ENCODE measurements at places on chromosomes 4 and X.

DNA sequence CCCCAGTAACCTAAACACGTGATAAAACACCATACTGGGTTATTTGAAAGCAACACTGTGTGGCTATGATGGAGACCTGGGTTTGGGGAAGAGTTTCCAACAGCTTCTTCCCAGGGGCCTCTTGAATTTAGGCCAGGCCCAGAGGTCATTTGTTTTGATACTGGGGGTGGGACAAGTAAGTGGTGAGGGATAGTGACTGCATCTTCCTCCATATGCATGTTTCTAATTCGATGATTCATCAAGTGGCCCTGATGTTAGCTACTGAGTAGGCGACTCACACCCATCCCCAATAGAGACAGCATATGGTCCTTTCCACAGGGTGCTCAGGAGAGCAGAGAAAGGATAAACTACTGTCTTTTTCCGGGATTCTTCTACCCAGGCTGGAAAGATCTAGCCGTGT is 2.7 kb downstream of the NDP start:
- no peak for DNase-seq

DNA sequence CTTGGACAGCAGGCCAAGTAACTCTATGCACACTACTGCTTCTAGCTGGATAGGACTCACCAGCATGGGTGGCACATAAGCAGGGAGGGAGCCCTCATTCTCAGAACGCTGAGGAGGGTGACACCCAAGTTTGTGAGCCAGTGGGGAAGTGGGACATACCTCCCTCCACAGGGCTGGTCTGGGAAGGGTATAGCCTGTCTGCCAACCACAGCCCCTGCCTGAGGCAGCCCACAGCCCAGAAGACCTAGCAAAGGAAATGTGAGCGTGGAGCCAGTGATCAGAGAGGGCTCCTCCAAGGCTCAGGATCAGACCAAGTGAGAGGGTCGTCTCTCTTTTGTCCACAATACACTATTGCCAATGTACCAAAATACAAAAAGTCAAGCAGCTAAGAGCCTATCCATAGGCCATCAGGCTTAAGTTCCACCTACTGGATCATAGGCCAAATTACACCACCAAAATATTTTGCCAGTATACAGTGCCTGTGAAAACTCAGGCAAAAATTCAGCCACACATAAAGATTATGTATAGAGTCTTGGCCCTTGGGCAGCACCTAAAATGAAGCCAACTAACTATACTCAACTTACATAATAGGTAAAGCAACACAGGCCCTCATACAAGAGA is 1203.1 kb downstream of the PCDH18 start:
- no peak for DNase-seq

- DNase-seq: no peak
Measured at GRCh38 chrX:139739138-139739537, 31.2 kb upstream of the MCF2 start.

DNA sequence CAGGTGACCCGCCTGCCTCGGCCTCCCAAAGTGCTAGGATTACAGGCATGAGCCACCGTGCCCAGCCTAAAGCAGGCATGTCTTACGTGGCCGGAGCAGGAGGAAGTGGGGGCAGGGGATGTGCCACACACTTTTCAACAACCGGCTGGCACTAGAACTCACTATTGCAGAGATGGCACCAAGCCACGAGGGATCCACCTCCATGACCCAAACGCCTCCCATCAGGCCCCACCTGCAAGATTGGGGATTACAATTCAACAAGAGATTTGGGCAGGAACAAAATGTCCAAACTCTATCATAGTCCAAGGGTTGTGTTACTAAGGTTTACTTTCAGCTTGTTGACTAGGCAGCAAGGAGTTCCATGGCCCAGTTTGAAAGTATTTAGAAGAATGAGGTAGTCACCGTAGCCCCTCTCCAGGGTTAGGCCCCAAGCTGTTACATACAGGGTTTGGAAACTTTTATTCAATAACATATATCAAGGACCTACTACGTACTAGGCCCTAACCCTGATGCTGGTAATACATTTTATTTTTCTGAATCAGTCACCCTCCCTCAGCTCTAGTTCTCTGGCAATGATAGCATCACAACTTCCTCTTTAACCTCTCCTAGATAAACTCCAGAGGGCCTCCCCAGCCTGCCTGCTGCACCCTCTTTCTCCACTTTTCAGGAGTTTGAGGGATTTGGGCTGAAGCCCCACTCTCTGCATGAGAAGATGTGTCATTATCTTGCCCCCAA is 18.0 kb upstream of the TBC1D14 start:
- DNase-seq: no peak

DNA sequence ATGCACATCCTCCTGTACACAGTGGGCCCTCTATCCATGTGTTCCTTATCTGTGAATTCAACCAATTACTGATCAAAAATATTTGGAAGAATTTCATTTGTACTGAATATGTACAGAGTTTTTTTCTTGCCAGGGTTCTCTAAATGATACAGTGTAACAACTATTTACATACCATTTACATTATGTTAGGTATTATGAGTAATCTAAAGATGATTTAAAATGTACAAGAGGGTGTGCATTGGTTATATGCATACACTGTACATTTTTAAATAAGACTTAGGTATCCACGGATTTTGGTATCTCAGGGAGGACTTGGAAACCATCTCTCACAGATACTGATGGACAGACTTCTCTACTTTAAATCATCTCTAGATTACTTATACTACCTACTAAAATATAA is 1333.9 kb downstream of the PCDH18 start:
- DNase-seq: no peak

GRCh38 chr4:80897537-80898303 is 132.8 kb upstream of the BMP3 start:
- no peak for DNase-seq

DNA sequence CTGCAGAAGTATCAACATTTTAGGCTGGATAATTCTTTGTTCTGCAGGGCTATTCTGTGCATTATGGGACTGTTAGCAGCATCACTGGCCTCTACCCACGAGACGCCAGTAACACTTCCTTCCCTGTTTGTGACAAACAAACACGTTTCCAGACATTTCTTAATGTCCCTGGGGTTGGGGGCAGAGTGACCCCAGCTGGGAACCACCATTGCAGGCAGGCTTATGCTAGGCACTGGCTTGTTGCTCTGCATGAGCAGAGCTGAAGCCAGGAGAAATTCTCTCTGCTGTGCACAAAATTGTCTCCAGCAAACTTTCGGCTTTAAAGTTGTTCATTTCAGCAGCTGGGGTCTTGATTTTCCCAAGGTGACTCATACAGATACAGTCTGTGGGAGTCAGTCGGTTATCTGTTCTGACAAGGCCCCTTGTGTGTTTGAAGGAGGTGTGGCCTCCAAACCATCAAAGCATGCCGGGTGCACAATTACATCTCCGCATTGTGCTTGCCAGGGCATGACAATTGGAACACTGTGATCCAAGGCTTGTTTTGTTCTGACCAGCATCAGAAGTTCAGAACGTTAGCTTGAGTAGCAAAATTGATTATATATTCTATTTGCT is 156.4 kb upstream of the BOD1L1 start:
- no peak for DNase-seq

- DNase-seq: no peak
Measured at GRCh38 chrX:25204182-25204581, 188.4 kb upstream of the ARX start.

DNA sequence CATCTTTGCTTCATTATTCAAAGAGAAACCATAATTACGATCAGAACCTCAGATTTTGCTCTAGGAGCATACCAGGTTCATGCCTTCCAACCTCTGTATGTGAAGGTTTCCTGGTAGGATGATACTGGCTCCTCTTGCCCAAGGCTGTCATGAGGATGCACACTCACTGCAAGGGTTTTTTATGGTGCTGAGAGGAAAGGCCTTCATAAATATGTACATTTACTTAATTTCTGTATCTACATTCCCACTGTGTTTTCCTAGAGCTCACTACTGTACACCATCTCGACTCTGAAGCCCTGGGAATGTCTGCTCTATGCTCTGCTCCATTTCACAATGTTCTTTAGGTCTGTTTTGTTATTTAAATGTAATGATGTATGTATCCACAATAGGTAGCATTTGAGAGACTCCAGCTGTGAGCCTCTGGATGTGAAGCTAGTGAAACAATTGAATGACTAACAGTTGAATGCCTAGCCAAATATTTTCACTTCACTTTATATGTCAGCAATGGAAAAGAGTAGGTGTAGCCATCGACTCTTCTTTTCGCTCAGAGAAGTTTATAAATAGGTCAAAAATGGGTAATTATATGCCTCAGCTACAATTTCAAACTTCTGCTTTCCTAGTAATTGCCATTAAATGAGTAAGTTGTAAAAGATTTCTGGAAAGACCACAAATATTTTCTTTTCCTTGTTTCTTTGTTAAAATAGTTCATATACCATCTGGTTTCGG is 228.0 kb downstream of the PALLD start:
- no peak for DNase-seq

- no peak for DNase-seq
Measured at GRCh38 chr4:111027526-111027925, 404.6 kb upstream of the PITX2 start.

GRCh38 chr4:23911675-23912455 is 22.0 kb upstream of the PPARGC1A start:
- DNase-seq: no peak

Data from NCI-H1105 treated with DMSO at 0.1 percent for 48 hours (cell line).